Left forelimb (tissue), 1 donor: ENCODE measurements at places on chromosomes 1 and 21.

DNA sequence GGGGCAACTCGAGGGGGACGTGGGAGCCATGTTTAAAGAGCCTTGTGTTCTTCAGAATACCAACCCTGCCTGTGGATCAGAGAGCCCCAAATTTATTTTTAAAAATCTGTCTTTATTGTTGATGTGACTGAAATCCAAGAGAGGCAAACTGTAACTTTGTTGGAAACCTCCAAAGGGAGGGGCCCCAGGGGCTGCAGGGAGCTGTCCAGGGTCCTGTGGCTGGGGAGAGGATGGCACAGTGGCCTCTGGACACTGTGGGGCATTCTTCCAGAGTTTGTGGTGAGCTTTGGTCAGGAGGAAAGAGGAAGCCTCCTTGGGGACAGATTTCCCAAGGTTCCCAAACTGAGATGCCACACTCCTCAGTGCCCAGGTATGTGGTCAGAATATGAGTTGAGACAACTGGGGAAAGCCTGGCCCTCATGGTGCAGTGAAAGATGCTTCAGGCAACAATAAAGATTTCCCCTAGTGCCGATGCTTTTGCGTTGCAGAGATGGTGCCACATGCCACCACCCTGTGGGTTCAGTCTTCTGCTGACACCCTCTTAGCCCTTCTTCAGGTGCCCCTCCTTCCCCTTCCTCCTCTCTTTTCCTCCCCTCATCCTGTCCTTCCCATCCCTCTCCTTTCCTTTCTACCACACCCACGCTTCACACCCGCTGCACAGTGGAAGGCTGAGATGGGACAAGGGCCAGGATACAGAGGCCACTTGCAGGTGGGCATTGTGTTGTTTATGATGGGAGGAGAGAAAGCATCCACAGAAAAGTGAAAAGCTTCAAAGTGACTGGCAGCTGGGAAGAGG lies 122.1 kb downstream of the UCK2 start:
- DNase-seq = no peak

DNA sequence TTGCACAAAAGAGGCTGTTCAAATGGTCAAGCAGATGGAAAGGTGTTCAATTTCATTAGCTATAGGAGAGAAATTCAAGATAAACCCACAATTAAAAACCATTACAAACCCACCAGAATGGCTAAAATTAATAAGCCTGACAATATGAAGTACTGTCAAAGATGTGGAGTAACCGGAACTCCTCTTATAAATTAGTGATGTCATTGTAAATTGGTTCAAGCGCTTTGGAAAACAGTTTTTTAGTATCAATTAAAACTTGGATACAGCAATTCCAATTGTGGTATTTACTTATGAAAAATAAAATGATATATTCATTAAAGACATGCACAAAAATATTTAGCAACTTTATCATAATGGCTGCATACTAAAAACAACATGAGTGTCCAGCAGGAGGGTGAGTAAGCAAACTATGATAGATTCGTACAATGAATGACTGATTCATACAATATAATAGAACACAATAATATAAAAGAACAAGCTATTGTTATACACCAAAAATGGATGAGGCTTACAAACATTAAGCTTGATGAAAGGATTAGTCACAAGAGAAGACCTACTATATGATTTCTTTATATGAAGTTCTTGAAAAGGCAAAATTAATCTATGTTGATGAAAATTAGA lies 38.4 kb upstream of the FGGY start:
- no peak for DNase-seq

GRCh38 chr1:8481650-8482380 lies 163.9 kb downstream of the SLC45A1 start:
- DNase-seq = no peak

- no peak for DNase-seq
Measured at GRCh38 chr1:204268101-204268500, 54.3 kb upstream of the GOLT1A start.

DNA sequence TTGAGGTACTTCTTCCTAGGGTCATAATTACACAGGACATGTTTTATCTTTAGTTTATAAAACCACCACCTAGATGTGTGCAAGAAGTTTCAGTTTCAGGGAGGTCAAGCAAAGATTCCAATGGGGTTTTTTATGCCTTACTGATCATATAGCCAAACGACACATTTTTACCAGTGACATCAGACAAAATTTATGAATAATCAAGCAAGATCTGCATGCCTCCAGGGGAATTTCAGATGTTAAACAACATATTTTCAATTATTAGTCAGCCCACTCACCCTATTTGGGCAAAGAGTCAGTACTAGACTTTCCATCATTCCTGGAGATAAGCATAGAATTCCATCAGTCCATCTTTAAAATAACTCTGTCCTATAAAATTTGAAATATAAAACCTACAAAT lies 867.4 kb downstream of the KCNT2 start:
- no peak for DNase-seq

DNA sequence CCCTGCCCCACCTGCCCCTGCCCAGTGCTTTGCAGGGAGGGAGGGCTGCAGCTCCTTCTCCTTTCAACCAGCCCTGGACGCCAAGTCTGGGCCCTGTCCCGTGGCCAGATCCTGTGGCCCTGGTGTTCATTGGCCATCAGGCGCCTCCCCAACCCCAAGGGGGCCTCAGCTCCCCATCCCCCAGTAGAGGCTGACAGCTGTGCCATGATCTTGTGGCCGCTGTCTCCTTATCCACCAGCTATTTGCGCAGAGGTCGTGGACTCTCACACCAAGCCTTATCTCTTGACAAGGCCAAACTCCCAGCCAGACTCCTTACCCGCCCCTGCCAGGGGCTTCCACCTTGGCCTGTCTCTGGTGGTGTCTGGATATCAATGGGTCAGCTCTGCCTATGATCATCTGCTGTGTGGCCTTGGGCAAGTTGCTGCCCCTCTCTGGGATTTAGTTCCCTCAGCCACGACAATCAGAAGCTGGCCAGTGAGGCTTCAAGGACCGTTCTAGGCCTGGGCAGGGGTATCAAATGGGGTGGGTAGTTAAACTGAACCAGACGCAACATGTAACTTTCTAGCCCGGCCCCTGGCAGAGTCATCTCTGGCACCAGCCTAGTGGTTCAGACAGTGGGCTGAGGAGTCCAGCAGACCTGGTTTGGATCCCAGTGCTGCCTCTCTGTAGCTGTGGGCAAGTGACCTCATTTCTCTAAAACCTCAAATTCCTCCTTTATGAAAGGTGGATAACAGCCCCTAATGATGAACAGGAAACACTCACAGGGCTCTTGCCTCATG lies 3.3 kb upstream of the COL8A2 start:
- no peak for DNase-seq

DNA sequence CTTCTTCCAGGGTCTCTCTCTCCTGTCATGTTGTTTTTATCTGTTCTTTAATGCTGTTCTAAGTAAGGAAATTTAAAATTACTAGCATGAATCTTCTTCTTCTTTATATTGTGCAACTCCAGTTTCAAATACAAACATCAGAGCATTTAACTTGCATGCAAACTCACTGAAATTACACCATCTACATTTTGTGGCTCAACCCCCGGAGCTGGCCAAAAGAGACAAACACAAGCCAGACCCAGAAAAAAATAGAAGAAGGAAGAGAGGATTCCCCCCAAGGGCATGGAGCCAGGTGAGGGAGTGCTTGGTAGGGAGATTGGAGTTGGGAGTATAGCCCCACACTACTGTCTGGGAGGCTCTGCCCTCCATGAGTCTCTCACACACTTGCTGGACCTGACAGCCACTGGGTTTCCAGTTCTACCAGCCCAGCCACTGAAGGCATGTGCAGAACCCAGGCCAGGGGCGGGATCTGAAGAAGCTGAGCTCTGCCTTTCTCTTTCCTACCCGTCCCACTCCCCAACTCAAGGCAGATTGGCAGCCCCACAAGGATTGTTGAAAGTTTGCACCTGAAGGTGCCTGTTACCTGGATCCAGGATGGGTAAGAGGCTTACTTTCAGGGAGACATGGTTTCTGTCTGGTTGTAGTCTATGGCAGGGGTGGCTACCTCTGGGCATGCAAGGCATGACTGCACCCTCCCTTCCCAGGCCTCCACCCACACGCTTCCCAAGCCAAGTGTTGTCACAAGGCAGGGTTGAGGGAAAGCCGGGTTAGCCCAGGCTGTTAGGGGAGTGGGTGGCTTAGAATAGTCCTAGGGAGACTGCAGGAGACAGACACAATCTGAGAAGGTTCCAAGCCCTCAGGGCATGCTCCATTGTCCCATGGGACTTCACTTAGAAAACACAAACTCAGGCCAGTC lies 297.2 kb downstream of the TGFB2 start:
- no peak for DNase-seq

- DNase-seq = no peak
Measured at GRCh38 chr1:156510709-156511108, 10.1 kb upstream of the MEF2D start.

DNA sequence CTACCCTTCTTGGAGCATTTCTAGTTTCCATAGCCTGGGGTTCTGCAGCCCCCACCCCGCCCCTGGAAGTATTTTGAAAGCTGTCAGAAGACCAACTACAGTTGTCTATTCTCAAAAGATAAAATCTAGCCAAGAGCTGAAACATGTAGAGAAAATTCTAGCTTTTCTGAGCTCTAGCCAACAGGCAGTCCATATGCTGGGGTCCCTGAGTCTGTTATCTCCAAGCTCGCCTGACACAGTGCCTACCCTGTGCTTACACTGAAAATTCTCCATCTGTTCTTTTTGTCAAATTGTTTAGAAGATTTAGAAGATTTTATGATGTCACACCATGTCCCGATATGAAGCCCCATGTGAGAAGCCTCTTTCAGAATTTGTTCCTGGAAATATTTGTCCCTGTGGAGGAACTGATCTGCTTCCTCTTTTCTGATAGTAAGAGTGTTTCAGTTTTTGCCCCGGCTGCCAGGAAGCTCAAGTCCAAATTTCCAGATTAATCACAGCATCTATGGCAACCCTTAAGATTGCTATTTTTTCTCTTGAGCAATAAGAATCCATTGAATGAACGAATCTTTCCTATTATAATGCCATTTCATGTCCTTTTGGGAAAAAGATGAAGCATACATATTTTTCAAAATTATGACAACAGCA lies 23.7 kb upstream of the CSF3R start:
- peak; percentile 14 for DNase-seq

GRCh38 chr1:162218975-162219374 lies 149.5 kb downstream of the NOS1AP start:
- DNase-seq = no peak
